Stimulated activated CD4-positive, alpha-beta T cell treated with anti-CD3 and anti-CD28 coated beads, Interleukin-2, amount 100 ng/mL, for 4 hours (primary cell): ENCODE measurements at places on chromosomes 7 and 10.

- no peak for DNase-seq
Measured at GRCh38 chr7:97226541-97226940, 109.0 kb downstream of the SDHAF3 start.

- DNase-seq, result no peak
Measured at GRCh38 chr10:99341860-99342490, 12.8 kb downstream of the CNNM1 start.

DNA sequence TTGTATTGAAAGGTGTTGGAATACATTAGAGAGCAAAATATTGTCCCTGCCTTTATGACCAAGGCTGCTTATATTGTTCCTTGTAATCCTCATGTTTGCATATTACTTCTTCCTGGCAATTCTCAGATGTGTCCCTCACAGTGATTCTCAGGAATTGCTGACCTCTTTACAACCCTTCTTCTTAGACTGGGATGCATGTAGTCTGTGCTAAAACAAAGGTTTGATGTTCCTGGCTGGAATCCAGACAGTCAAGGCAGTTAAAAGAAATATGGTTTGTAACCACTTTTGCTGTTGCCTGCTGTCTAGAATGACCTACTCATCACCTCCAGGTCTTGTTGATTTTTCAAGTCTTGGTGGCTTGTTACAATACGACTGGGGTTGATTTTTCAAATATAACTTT is 367.6 kb downstream of the HGF start:
- no peak for DNase-seq

- DNase-seq, result no peak
Measured at GRCh38 chr7:128989961-128990360, 52.2 kb downstream of the IRF5 start.

DNA sequence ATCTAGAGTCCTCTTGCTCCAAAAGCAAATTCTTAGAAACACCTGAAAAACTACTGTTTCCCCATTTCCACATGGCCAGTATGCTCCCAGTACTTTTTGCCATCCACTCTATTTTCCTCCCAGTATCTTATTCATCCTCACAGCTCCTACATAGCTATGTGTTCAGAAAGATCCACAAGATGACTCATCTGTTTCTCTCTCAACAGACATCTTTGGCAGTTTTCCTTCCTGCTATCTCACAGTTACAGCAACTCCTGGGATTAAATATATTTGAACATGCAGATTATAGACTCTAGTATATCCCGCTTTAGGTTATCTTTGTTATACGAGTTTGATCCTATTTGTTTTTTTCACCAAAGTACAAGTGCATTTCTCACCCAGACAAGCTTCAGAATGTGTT is 675.6 kb upstream of the POT1 start:
- no peak for DNase-seq

DNA sequence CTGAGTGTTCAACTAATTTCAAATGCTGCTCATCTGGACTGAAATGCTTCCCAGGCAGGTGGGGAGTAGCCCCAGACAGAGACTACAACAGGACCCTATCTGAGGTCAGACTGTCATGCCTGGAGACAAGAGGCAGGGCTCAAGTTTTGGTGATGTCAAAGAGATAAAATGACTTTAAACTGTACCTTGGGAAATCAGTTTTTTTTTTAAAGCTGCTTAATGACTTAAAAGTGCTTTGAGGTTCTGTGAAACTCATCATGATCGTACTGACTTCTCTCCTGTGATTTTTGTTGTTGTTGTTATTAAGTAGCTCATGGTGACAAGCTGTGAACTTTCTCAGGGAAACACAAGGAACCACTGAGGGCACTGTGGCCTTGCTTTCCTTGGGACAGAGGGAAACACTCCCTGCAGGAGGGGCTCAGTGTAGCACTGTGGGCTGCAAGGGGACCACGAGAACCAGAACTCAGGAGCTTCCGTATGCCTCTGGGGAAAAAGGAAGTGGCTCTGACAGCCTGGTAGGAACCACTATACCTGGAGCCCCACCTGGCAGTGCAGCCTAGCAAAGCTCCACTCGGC is 9.5 kb downstream of the HIPK2 start:
- no peak for DNase-seq

DNA sequence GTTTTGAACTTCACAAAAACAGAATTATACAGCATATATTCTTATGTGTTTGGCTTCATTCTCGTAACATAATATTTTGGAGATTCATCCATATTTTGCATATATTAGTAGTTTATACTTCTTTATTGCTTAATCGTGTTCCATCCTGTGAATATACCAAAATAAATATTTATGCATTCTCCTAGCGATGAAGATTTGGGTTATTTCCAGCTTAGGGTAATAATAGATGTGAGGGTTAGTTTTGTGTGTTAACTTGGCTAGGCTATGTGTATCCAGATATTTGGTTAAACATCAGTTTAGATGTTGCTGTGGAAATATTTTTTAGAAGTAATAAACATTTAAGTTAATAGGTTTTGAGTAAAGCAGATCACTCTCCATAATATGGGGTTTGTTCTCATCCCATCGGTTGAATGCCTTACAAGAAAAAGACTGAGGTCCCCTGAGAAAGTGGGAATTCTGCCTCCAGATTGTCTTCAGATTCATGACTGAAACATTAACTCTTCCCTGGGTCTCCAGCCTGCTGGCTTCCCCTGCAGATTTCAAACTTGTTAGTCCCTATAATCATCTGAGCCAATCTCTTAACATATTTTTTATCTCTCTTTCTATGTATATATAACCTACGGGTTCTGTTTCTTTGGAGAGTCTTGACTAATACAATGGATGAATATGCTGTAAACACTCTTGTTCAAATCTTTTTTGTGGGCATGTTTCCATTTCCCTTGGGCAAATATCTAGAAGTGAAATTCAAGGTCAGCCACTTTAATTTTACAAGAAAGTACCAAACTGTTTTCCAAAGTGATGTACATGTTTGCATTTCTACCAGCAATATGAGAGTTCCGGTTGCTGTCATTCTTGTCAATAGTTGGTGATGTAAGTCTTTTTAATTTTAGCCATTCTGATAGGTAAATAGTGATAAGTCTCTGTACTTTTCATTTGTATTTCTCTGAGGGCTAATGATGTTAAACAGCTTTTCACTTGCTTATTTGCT is 48.7 kb downstream of the PDK4 start:
- no peak for DNase-seq

- DNase-seq, result no peak
Measured at GRCh38 chr7:45187089-45187945, 29.7 kb downstream of the RAMP3 start.

DNA sequence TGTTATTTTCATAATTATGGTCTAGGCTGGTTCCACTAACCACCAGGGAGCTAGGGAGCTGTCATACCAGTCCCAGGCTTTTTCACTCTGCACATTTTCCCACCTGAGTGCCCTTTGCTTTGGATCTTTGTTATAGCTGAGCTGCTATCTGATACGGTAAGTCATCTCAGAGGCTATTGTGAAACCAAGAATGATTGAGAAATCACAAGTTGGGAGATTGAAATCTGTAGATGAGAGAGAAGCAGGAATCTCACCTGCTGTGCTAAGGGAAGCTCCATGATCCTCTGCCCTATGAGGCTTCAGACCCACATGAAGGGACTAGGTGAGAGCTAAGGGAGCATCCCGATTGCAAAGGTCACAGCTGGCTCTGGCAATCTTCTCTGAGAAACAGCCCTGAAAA is 307.8 kb downstream of the REEP3 start:
- no peak for DNase-seq

DNA sequence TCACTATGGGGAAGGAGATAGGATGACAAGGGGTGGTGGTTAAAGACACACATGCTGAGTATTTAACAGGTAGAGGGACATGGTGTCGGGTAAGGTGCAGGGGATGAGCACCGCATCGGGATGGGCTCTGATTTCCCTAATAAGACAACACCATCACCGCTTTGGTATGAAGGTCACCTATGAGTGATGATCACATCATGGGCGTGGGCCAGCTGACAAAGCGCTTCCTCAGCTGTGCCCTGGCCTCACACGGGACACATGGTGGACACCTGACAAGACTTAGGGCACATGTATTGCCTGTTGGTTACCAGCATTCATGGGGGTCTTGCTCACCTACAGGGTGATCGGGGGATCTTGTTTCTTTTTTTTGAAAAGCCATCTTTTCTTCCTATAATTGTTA is 12.8 kb downstream of the C7orf57 start:
- DNase-seq, result no peak

GRCh38 chr7:4226524-4226882 is 455.6 kb upstream of the FOXK1 start:
- DNase-seq, result no peak

GRCh38 chr10:3391657-3392056 is 219.1 kb upstream of the PITRM1 start:
- no peak for DNase-seq

- DNase-seq, result no peak
Measured at GRCh38 chr7:117190746-117191435, 132.0 kb downstream of the WNT2 start.

DNA sequence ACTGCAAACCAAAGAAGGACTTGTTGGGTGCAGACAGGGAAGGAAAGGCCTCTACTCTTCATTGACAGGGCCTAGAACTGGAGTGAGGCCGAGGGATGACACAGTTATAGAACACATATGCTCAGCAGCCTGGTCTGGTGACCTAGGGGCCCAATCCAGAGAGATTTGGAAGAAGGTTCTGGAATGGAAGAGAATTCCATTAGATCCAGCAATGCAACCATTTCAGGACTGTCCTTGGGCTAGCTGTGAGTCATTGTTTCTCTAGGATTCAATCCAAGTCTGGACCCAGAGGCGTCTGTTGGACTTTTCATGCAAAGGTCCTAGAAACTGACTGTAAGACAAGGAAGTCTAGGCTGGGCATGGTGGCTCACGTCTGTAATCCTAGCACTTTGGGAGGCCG is 59.2 kb downstream of the WIPF3 start:
- DNase-seq, result no peak

DNA sequence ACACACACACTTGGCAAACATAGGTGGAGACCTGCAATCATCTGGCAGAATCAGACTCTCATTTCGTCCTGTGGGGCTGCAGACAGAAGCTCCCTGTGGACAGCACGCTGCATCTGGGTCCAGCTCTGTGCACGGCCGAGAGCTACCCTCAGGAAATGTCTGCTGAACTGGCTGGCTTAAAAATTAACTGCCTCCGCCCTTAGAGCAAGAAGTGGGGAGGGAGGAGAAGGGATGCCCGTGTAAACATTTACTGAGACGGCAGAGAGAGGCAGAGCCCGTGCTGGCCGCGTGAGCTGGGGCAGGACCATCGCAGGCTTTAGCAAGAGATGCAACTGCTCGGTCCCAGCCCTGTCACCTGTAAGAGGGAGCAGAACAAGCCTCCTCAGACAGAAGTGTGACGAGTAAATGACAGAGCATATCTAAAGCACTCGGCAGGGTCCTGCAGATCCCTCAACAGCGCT is 81.8 kb downstream of the TNS3 start:
- DNase-seq, result no peak
